ENCODE measurements at places on chromosomes 6 and 20.

DNA sequence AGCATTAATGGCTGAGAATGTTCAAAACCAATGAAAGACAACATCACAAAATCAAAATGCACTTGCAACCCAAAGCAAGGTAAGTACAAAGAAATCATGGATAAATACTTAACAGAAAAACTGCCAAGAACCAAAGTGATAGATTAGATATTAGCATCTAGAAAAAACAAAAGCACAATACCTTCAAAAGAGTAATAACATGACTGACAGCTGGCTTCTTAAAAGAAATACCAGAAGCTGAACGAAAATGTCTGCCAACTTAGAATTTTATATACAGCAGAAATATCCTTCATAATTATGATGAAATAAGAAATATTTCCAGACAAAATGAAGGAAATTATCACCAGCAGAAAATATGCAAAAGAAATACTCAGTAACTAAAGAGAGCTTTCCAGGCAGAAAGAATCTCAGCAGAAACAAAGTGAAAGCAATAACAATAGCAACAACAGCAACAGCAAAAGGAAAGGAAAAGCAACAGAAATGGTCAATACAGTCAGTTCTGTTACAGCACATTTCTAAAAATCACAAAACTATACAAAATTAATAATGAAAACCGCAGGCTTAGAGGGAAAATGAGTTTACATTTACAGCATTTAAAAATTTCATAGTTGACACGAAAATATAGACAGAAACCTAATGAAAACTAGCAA lies 121.5 kb upstream of the MAN1A1 start:
- DNase-seq = no peak

- no peak for DNase-seq
These were observed 29.1 kb downstream of the PACSIN1 start for GRCh38 chr6:34494973-34495372.

- no peak for DNase-seq
These were observed 428 bp downstream of the CCM2L start for GRCh38 chr20:32010666-32011065.

DNA sequence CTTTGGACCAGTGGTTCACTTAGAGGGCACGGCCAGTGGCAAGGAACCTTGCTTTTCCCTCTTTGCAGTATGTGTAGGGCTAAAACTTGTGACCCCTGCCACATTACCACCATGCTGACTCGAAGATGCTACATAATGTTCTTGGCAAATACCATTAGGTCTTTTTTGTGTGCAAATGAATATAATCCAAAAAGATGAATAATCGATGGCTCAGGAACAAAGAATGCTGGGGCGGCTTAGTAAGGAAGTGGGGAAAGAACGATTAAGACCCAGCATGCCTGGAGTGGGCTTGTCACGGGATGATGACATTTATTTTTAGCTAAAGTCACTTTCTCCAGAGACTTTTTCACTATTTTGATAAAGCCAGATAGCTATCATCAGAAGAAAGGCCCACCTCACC lies 23.1 kb downstream of the CMTR1 start:
- DNase-seq = no peak

GRCh38 chr6:73631849-73632248 lies 21.9 kb downstream of the SLC17A5 start:
- no peak for DNase-seq

All from nucleus accumbens (tissue), 56 donors.